ENCODE measurements at places on chromosomes 2 and 18. TPM values are rescaled to one million over a fixed set of nuclear protein-coding genes. Genes with fewer than 3 reads are reported as not detected.

GRCh38 chr2:140658760-140659692 lies 1471.8 kb downstream of the LRP1B start:
- DNase-seq, result no peak

DNA sequence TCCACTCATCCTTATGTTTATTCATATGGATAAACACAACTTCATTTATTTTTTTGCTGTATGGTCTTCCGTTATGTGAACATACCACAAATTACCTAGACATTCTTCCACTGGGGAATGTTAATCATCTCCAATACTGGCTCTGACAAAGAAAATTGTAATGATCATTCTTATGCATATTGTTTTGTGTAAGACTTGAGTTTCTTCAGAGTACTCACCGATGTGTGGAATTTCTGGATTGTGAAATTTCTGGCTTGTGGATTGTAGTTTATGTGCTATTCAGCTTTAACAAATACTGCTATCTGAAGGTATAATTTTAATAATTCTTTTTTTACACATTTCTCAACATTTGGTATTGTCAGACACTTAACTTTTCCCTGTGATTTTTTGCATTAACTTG lies 212.2 kb upstream of the THUMPD2 start:
- DNase-seq, result no peak

- DNase-seq, result no peak
Observed at GRCh38 chr2:145190031-145190703, 670.2 kb upstream of the ZEB2 start.

GRCh38 chr2:63903003-63903402 lies 61.3 kb downstream of the UGP2 start:
- DNase-seq, result no peak

DNA sequence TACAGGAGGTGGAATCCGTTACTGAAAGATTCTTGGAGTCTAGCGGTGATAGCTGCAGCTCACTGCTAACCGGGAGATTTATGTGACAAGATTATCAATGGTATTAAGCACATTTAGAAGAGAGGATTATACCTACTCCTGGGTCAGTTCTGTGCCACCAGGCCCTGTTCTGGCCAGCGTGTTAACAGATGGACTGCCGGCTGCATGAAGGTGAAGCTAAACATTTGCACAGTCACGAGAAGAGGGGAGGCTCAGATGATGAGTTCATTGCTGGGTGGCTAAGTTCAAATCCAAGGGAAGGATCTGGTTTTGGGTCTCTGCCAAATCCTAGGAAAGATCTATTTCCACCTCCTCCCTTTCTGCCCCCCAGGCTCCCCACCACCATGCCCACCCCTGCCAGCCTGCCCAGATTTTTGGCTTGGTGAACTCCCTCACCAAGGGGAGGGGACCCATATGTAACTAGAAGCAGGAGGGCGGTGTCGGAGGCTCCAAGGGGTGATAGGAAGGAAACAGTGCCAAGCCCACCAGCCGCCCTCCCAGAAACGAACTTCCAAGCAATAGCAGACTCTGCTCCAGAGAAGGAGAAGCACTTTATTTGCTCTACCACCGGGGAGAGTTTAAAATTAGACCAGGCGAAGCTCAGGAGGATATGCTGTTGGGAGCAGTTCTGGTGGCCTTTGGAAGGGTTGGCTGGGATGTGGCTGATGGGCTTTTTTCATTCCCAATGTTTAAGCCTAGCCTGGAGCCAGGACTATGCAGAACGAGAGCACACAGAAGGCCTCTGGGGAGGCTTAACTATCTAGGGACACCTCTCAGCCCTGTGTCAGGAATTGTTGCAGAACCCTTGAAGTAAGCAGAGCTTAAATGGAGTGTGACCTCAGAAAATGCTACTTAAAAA lies 200.5 kb downstream of the KLHL29 start:
- DNase-seq, result no peak

DNA sequence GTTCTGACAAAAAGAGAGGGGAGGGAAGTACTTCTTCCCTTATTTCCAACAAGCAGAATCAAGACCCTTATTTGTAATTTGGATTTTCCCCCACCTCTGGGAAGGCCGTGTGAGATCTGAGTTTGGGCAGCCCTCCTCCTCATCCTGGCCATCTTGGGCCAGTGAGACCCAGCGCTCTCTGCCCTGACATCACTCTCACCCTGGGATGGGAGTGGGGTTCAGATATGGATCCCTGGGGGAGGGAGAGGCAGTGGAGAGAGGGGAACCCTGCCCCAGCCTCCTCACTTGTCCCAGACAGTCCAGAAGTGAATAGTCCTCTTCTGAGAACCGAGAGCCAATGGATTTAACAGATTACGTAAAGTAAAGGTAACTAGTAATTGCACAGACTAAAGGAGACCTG lies 64.5 kb downstream of the DYSF start:
- DNase-seq, result no peak

DNA sequence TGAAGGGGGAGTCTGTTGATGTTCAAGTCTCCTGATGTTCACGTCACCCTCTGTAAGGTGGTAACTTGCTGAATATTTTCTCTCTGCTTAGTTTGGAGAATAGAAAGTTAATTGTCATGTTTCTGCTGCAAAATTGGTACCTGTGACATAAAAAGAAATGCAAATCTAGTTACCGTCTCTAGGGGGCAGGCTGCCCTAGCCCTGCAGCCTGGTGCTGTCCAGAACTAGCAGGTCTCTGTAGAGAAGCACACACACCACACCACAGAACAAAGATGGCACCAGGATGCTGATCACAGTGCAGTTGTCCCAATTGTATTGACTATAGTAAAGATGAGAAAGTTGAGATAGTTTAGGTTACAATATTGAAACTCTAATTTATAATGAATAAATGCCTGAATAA lies 47.0 kb downstream of the SLC9A4 start:
- DNase-seq, result no peak

GRCh38 chr2:71299507-71299906 lies 32.1 kb upstream of the ZNF638 start:
- DNase-seq, result peak; percentile 32

DNA sequence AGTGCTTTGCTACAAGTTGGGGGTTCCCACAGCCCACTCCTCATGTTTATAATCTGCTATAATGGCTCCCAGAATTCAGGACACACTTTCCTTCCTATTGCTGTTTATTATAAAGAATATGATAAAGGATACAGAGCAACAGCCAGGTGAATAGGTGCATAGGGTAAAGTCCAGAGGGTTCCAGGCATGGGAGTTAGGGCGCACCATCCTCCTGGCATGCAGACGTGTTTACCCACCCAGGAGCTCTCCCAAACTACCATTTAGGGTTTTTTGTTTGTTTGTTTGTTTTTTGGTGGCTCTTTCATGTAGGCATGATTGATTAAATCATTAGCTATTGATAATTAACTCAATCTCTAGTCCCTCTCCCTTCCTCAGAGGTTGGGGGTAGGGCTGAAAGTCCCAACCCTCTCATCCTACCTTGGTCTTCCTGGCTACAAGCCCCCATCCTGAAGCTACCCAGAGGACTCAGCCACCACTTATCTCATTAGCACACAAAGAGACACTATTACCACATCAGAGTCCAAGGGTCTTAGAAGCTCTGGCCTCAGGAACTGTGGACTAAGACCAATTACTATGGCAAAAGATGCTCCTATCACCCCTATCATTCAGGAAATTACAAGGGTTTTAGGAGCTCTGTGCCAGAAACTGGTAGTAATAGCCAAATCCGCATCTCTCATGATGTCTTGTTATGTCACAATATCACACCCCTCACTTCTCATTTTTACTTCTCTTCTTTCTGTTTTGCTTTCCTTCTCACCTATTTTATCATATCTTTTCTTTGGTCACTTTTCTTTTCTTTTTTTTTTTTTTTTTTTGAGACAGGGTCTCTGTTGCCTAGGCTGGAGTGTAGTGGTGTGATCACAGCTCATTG lies 154.9 kb upstream of the TTC39C start:
- DNase-seq, result no peak

GRCh38 chr18:62073461-62074281 lies 113.2 kb downstream of the PIGN start:
- DNase-seq, result no peak

DNA sequence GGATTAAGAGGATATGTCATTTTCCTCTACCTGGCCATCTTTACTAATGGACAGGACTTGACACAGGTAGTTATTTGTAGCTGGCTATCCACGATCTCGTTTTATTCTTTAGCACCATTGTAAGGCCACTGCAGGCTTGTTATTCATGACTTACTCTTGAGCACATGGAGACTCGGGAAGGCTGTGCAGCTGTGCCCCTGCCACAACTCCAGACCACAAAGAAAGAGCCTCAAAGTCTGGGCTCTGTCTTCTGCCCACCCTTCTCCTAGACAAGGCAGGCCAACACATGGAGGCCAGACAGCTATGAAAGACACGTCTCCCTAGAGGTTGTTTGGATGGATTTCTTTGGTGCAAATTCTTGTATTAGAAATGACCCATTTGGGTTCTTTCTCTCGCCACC lies 133.8 kb downstream of the NAPG start:
- no peak for DNase-seq

- DNase-seq, result no peak
Observed at GRCh38 chr18:5891184-5891853, 4.0 kb downstream of the TMEM200C start.

- no peak for DNase-seq
Observed at GRCh38 chr2:73850009-73850408, 21.2 kb downstream of the STAMBP start.

DNA sequence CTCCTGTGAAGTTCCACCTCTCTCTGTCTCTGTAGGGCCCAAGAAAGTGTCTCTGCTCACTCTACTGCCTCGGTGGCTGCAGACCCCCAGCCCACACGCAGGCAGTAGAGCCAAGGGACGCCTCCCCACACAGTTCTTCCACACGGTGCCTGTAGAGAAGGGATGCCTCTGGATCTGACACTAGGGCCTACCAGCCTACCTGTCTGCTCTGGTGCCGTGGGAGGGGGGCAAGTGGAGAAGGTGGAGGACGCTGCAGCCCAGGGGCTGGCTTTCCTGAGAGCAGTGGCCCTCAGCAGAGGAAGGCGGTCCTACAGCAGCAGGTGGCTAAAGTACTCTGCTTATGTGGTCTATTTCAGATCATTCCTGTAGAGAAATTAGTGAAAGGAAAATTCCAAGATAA lies 9.0 kb upstream of the TMEM214 start:
- DNase-seq, result no peak

DNA sequence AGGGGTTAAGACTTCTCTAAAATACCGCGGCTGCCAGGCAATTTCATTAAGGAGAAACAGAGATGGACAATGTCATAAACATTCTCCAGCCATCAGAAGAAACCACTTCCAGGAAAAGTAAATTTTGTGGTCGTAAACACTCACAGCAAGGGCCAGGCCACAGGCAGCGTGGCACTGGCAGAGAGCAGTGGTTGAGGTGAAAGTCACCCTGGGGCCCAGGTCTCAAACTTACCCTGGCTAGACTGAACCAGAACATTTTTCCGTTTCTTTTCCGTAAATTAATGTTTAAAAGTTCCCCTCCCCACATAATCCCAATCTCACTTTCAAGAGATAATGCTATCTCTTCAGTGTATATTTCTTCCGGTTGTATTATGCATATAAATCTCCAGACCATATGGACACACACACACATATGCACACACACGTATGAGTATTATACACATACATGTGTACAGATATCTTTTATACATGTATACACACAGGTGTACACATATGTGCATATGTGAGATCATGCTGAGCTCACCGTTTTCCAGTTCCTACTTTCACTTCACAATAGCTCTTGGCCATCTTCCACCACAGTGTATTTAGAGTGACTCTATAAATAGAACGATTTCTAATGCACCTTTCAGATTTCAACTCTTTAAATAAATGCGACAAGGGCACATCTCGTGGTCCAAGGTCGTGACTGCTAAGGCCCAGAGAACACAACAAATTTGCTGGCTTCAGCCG lies 90.1 kb downstream of the MALT1 start:
- no peak for DNase-seq

DNA sequence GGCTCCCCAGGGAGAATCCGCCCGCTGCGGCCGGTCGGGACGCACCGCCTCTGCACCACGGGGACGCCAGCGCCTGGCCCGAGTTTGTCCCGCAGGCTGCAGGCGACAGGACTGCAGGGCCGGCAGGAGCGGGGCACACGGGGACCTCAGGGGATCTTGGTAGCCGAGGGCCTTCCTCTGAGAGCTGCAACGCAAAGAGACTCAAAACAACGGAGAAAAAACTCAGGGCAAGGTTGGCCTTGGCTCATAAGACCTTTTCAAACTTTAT lies 79.7 kb downstream of the ARHGEF4 start:
- no peak for DNase-seq

DNA sequence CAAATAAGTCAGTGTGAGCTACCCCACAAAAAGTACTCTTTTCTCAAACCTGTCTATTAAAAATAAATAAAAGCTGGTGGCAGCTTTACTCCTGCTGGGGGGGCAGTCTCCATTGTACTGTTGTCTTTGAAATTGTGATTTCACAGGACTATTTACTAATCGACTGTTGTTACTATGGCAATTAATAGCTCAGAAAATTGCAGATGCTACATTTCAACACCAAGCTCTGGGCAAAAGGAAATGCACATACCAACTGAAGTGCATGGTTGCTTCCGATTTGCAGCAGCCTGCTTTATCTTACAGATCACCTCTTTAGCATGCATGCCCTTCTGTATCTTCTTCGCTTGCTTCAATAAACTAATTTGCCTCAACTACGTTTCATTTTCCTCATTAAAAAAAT lies 117.6 kb upstream of the DAPL1 start:
- DNase-seq, result no peak

DNA sequence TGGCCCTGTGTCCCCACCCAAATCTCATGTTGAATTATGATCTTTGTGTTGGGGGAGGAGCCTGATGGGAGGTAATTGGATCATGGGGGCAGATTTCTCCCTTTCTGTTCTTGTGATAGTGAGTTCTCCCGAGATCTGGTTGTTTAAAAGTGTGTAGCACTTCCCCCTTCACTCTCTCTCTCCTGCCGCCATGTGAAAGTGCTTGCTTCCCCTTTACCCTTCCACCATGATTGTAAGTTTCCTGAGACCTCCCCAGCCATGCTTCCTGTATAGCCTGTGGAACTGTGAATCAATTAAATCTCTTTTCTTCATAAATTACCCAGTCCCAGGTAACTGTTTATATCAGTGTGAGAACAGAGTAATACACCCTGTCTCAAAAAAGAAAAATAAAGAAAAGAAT lies 25.5 kb downstream of the LRRFIP1 start:
- DNase-seq, result no peak

DNA sequence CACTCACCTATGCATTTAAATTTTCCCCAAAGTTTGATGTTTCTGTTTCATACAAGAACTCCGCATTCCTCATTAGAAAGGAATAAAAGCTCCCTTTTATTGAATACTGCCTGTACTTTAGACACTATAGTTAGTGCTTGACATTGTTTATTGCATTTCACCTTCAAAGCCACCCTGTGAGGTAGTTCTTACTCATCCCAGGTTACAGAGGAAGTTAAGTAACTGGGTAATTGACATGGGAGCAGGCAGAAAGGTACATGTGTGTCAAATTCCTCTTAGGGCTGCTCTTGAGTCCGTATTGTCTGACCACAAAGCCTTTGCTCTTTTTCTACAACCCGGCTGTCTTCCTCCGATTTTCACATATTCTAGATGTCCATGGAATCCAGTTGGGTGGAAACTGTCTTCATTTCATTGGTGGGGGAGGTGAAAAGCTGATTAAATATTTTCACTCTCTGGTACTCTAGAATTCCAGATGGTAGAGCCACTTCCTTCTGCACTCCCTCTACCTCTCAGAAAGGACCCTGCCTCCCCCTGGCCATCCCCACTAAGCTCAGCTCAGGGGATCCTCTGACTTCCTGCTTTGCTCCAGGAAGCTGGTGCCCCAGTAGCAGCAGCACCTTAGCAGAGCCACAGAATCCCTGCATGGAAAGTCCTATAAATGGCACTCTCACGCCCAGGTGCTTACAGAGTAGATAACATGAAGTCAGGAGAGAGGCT lies 319.2 kb downstream of the LRATD1 start:
- DNase-seq, result no peak

Gene DPYSL5
- 6.8 TPM for polyA plus RNA-seq

Gene IL1RL1
- polyA plus RNA-seq, result 0.48 TPM

Gene INPP5D
- polyA plus RNA-seq, result 6.6 TPM

Gene SOX11
- polyA plus RNA-seq, result 22.9 TPM

Gene ARID5A
- polyA plus RNA-seq, result 3.1 TPM

Gene RAX
- not detected for polyA plus RNA-seq
